ENCODE measurements at places on chromosomes 16 and 17. TPM values are rescaled to one million over a fixed set of nuclear protein-coding genes. Genes with fewer than 3 reads are reported as not detected.

- DNase-seq = peak; percentile 20
Measured at GRCh38 chr17:10217916-10218315, 19.5 kb upstream of the GAS7 start.

DNA sequence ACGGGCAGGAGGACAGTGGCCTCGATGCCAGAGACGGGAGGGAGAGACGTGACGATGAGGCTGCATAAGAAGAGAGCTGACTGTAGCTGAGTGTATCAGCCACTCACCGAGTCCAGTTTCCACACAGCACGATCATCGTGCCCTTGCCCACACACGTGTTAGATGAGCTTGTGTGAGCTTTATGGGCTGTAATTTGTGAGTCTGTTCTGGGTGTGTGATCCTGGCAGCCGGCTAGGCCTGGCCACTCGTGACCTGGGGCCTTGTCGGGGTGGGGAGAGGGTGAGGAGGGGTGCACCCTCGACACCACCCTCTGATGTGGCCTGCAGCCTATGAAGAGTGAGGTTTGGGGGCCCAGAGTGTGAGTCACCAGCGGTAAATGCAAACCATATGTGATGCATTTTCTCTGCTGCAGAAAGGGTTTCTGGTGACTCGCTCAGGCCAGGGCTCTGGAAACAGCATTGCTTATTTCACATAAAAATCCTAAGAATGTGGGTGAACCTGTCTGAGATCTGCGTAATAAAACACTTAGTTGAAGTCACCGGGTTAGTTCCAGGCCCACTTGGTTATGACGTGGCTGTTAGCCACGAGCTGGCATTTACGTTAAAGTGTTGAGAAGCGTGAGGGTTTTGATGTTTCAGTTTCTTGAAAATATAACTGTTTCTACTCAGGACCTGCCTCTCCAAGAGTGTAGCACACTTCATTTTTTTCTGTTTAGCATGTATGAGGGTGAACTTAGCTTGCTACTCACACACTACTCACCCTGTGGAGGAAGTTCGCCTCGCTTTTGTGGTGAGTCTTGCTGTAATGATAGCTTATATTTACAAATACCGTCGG, 4.2 kb downstream of the METRNL start:
- peak; percentile 89 for DNase-seq

GRCh38 chr16:86821895-86822294, 243.5 kb downstream of the FOXL1 start:
- DNase-seq = peak; percentile 14

DNA sequence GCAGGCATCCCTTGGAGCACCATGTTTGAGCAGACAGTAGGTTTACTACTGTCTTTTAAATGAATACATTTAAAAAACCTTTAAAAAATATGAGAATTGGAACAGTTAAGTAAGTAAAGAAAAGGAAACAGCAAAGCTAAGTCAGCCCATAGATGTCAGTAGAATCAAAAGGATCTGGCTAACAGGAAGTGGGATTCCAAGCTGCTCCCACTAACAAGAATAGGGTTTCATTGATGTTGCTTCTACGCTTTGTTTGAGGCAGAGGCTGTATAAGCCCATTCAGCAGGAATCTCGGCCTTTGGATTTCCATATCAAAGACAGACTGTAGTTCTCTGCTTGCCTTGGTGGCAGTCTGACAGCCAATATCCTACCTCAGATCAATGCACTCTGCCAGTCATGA, 122.9 kb upstream of the ELAC2 start:
- DNase-seq = peak; percentile 11

- DNase-seq = no peak
Measured at GRCh38 chr16:11179574-11179973, 76.4 kb downstream of the SOCS1 start.

- DNase-seq = no peak
Measured at GRCh38 chr17:31586946-31587345, 195.5 kb downstream of the RAB11FIP4 start.

DNA sequence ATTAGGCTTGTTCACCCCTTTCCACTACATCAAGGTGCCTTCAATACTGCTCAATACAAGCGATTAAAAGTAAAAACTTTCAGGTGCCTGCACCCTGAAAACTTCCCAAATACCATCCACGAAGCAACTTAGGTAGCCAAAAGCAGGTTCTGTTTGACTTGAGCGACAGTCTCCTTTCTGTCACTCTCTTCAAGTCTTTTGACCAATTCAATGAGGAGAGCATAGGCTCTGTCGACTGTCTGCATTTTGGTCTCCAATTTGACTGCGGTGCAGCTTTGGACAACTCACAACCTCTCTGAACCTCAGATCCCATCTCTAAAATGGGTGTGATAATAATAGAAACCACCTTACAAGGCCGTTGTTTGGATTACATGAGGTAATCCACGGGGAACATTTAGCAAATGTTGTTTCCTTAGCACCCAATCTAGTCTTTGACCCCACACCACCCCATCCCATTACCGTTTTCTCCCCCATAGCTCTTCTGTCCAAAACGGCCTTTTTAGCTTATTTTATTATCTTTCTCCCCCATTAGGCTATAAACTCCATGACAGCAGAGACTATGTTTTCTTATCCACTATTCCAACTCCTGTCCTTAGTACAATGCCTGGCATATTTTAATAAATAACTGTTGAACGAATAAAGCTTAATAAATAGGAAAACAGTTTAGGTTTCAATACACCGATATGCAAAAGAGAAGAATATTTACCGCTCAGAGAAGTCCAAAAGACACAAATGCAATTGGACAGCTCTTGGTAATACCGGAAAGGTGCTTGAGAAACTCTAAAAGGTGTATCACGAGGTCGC, 999 bp downstream of the MARF1 start:
- no peak for DNase-seq

Gene GUCY2D
- total RNA-seq = not detected

GRCh38 chr17:7707446-7707845, 2.4 kb downstream of the EFNB3 start:
- DNase-seq = no peak

Gene DLX4
- total RNA-seq = not detected

Gene BICDL2
- total RNA-seq = not detected

GRCh38 chr16:12176051-12176450, 199.5 kb downstream of the SNX29 start:
- DNase-seq = no peak

GRCh38 chr17:39794249-39794970, 56.7 kb downstream of the GRB7 start:
- no peak for DNase-seq

GRCh38 chr17:4802228-4802627, at the start of gene C17orf114:
Gene C17orf114, minus strand, starts transcription at chr17:4802328.
- no peak for DNase-seq

DNA sequence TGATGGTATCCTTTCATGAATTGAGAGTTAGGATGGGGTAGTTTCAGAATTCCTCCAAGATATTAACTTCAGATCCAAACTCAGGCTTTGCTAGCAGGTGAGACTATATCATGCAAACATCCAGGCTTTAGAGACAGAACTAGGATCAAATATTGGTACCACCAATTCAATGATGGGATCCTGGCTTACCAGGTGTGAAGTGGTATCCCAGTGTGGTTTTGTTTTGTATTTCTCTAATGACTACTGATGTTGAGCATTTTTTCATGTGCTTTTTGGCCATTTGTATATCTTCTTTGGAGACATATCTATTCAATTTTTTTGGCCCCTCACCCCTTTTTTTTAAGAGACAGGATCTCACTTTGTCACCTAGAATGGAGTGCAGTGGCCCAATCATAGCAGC, 57.0 kb downstream of the TOM1L2 start:
- no peak for DNase-seq

GRCh38 chr17:50529849-50530248, 2.7 kb upstream of the EPN3 start:
- DNase-seq = no peak

Gene LGALS3BP
- total RNA-seq = 288 TPM

DNA sequence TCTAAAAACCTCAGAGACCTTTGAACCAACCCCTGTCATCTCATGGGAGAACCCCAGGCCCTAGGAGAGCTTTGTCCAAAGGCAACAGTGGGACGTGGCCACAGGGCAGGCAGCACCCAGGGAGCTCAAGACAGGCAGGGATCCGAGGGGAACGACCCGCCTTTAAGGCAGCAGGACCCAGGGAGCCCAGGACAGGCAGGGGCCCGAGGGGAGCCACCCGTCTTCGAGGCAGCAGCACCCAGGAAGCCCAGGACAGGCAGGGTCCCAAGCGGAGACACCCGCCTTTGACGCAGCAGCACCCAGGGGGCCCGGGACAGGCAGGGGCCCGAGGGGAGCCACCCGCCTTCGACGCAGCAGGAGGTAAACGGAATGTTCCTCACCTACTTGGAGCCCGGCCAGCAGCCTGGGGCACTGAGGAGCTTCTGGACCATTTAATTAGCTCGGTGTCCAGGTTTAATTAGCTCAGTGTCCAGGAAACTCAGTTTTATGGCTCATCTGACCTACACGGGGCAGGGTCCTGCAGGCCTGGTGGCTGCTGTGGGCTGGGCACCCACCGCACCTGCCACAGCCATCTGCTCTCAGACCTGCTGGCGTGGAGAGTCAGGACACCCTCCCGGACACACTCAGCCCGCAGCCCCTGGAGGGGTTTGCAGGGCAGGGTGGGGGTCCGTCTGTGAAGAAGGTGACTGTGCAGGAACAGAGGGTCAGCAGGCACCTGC, 24.4 kb downstream of the PIEZO1 start:
- no peak for DNase-seq

- no peak for DNase-seq
Measured at GRCh38 chr16:62969711-62970318, 933.6 kb upstream of the CDH8 start.

Gene CTRB1
- not detected for total RNA-seq

DNA sequence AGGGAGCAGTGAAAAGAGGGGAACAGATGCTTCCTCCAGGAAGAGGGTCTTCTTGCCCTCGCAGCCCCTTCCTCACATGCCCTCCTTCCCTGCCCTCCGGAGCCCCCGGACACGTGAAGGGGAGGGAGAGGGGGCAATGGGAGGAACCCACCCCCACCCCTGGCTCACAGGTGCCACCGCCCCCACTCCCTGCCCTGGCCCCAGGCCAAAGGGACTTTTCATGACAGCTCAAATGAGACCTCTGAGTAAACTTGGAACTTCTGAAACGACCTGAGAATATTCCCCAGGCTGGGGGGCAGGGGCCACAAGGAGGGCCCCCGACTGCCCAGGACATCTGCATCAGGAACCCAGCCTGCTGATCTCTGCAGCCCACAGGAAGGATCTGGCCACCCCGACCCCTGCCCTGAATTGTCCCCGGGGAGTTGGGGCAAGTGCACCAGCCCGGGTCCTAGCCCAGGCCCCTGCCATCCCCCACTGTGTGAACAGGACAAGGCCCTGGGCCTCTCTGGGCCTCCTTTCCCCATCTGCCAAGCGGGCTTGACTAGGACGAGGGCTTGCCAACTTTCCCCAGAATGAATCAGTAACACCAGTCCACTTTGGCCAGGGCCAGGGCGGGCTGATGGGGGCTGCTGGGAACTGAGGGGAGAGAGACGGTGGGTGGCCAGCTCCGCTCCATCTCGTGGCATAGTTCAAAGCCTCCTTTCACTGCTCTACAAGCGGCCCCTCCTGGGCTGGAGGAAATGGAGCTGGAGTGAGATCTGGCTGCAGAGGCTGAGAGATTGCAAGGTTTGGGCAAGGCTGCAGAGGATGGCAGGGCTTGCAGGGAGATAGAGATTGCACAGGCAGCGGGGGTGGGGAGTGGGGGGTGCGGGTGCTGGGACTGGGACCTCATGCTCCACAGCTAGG, 3.8 kb downstream of the IL21R start:
- no peak for DNase-seq

Gene KCNH4
- under 0.01 TPM for total RNA-seq

Gene TNFSF12
- 6.4 TPM for total RNA-seq

DNA sequence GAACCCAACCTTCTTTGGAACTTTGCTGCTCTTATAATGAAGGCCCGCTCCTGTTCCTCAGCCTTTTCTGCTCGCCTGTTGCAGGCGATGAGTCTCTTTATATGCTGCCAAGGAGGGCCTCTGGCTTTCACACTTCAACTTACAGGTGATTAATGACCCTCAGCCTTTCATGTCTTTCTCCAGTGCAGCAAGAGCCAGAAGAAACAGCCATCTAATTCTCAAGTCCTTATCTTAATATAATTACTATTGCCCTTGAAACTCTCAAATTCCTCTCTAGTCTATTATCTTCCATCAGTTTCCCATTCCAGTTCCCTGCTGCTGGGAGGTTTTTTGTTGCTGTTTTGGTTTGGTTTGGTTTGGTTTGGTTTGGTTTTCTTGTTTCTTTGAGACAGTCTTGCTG, 121.8 kb upstream of the MED13 start:
- DNase-seq = no peak

DNA sequence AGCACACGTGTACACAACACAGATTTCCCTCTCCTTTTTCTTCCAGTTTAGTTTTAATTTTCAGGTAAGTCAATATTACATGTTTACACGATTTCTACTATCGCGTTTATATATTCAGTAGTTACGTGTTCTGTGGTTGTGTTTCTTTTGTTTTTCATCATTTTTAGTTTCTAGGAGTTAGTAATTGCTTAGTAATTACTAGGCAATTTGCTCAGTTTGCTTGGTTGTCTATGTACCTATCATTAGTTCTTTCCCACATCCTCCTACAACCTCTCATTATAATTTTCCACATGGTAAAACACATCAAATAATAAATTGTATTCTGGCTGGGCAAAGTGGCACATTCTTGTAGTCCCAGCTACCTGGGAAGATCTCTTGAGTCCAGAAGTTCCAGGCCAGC, 24.6 kb upstream of the GUCY2D start:
- DNase-seq = no peak

DNA sequence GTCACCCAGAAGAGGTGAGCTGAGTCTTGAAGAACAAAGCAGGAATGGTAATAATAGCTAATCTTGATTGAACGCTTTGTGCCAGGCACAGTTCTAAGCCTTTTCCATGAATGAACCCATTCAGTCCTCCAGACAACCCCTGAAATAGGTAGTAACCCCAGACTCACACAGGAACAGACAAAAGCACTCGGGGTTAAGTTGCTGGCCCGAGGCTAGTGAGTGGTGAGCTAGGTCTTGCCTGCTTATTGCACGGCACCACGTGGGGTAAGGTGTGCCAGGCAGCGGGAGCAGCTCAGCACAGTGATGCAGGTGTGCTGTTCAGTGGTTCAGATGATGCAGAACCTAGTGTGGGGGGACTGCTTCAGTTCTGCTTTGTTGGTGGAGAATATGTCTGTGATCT, 181.6 kb downstream of the RAB11FIP4 start:
- no peak for DNase-seq

All from Daoy (cell line).